ENCODE measurements at places on chromosomes 12 and 14.

DNA sequence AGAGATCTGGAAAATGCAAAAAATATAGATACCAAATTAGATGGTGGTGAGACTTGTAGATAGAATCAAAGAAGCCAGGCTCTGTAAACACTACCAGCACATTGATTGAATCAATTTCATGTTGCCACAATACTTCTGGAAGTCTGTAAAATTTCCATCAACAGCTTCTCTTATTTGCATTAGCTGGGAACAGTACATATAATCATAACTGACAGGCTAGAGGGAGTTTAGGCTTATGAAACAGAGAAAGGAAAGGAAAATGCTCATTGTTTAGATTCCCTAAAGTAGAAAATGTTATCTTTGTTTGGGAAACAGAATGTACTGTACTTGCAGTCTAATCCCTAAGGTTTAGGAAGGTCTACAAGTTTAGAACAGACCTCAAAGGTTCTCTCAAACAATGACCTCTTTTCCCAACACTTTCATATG lies 335.2 kb downstream of the CEP128 start:
- DNase-seq, result no peak

DNA sequence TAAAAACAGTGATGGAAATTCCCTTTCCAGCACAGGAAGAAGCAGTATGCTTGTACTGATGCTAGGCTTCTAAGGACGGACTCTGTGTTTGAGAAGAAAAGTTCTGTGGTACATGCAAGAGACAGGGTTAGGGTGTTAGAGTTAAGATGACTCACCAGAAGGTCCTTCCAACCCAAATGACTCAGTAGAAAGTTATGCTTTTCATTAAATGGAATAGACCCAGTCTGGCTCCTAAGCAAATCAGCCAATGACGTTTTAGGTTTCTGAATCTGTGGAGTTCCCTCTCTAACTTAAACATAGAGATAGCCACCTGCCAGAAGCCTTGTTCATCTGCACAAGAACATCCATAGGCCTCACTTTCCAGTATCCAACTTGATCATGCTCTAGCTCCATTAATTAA lies 5.7 kb downstream of the PTHLH start:
- no peak for DNase-seq

DNA sequence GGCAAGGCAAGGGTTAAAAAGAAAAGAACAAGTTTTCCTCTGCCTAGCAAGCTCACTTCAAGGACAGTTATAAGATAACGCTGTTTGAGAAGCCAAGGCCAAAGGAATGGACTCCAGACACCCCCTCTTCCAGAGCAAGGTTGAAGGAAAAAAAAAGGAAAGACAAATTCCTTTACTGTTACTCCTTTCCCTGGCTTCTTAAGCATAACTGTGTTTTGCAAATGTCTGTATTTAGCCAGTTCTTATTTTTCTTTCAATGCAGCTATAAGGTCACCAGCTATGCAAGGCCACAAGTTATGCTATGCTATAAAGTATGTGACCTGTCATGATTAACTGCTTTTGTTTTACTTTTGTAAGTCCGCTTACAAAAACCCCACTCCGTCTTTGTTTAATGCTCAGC lies 26.6 kb downstream of the ZNF410 start:
- DNase-seq, result no peak

- DNase-seq, result no peak
These were observed 21.0 kb upstream of the MAGOHB start for GRCh38 chr12:10634427-10634826.

DNA sequence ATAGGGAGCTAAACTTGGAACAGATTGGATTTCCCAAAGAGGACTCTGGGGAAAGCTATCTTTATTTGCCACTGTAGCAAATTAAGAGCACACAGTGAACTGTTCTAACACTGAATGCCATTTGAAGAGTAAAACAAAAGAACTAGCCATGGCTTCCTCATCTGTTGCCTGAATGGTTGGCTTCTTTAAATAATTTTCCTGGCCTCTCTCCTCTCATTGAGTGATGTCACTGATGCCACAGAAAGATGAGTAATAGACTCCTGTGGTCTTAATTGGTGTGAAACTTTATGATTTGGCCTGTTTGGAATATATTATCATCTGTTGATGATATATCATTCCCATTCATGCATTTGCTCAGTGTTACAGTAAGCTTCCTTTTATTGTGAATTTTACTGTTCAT lies 42.5 kb downstream of the WDR20 start:
- DNase-seq, result no peak

GRCh38 chr12:102356690-102357089 lies 123.7 kb downstream of the IGF1 start:
- DNase-seq, result no peak

Data from CD8-positive, alpha-beta T cell (primary cell).